ENCODE measurements at places on chromosomes 5 and 9. TPM values are rescaled to one million over a fixed set of nuclear protein-coding genes. Genes with fewer than 3 reads are reported as not detected.

- H3K4me3 ChIP-seq, result no peak overlapping the region
- no peak for DNase-seq
- no peaks in the 10 kb centered on the region for H3K27me3 ChIP-seq
- H3K4me1 ChIP-seq, result peaks cover 4% of the 10 kb centered on the region
Observed at GRCh38 chr5:34045023-34045422, 2.0 kb upstream of the C1QTNF3 start.

- peaks cover 3% of the 10 kb centered on the region for H3K4me1 ChIP-seq
- DNase-seq, result no peak
- H3K4me3 ChIP-seq, result no peak overlapping the region
- H3K27ac ChIP-seq, result no peak overlapping the region
- no peaks in the 10 kb centered on the region for H3K36me3 ChIP-seq
Observed at GRCh38 chr9:133718563-133719315, 19.4 kb downstream of the SARDH start.

DNA sequence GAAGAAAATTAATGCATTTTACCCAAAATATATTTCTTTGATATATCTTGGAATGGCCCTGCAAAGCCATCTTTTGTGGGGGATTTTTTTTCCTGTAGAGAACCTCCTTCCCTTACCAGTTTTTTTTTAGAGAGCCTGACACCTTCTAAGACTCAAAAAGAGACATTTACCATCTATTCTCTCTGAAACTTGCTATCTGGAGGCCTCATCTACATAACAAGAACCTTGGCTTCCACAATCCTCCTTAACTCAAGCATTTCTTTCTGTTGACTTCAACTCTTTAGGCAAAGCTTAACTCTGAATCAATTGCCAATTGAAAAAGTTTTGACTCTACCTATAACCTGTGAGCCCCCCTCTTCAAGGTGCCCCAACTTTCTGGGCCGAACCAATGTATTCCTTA lies 6.2 kb downstream of the SLC45A2 start:
- H3K36me3 ChIP-seq, result no peaks in the 10 kb centered on the region
- H3K27ac ChIP-seq, result no peak overlapping the region
- no peak for DNase-seq
- no peak overlapping the region for H3K4me3 ChIP-seq
- H3K4me1 ChIP-seq, result peaks cover 3% of the 10 kb centered on the region

GRCh38 chr9:96498796-96499195 lies 48.8 kb downstream of the HABP4 start:
- H3K27me3 ChIP-seq, result no peaks in the 10 kb centered on the region
- DNase-seq, result no peak
- no peaks in the 10 kb centered on the region for H3K4me1 ChIP-seq
- H3K27ac ChIP-seq, result no peak overlapping the region

- H3K4me3 ChIP-seq, result no peak overlapping the region
- DNase-seq, result no peak
- no peak overlapping the region for H3K27ac ChIP-seq
- peaks cover 1% of the 10 kb centered on the region for H3K4me1 ChIP-seq
- H3K36me3 ChIP-seq, result no peaks in the 10 kb centered on the region
Observed at GRCh38 chr5:109275919-109276318, 133.9 kb downstream of the PJA2 start.

MSX2 gene
- total RNA-seq, result not detected

TMEM215 gene
- not detected for total RNA-seq

DNA sequence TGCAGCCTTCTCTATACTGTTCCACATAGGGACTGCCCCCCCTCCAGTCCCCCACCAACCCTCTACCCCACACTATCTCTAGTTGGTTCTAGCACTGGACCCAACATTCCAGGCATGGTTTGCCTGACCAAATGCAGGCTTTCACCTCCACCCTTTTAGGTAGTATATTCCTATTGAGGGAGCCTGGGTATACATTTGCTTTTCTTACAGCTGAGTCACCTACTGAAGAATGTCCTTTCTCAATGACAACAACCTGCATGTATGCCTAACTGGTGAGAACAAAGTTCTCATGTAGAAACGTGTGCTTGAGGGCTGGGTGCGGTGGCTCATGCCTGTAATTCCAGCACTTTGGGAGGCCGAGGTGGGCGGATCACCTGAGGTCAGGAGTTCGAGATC lies 8.2 kb downstream of the TNIP1 start:
- H3K27ac ChIP-seq, result peak overlapping the region; percentile 53
- DNase-seq, result no peak
- no peaks in the 10 kb centered on the region for H3K27me3 ChIP-seq
- H3K4me3 ChIP-seq, result no peak overlapping the region

SLC45A2 gene
- total RNA-seq, result 0.40 TPM

- no peak overlapping the region for H3K4me3 ChIP-seq
- peaks cover 9% of the 10 kb centered on the region for H3K36me3 ChIP-seq
- H3K4me1 ChIP-seq, result peaks cover 12% of the 10 kb centered on the region
Observed at GRCh38 chr9:6410633-6411032, 2.4 kb upstream of the UHRF2 start.

SLC6A7 gene
- not detected for total RNA-seq
